ENCODE measurements at places on chromosomes 12 and 14.

DNA sequence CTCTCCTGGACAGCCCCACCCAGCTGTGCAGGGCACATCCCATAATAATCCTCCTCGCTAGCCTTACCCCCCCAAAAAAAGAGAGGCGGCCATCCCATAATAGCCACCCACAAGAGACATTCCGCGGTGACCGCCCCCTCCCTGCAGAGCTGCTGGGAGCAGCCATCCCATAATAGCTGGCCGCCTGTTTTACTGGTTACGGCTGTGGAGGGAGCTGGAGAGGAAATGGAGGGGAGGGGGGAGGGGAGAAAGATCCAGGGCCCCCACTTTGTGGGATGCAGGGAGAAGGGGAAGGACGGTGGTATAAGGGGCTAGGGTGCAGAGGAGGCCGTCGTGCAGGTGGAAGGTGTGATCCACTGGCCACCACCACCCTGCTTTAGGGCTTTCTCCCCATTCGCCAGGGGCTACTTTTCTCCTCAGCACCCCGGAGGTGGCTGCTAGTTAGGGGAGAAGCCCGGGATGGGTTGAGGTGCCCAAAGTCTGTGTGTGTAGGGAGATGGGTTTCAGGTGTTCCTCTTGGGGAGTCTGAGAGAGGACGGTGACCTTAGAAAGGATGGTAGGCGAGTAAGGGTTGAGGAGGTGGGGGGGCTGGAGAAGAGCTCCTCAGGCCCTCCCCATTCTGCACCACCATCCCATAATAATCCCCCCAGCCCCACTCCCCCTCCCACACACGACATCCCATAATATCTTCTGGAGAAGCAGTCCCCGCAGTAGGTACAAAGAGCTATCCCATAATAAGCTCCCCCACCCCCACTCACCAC lies 6.0 kb upstream of the CHD4 start:
- peak; percentile 59 for DNase-seq

DNA sequence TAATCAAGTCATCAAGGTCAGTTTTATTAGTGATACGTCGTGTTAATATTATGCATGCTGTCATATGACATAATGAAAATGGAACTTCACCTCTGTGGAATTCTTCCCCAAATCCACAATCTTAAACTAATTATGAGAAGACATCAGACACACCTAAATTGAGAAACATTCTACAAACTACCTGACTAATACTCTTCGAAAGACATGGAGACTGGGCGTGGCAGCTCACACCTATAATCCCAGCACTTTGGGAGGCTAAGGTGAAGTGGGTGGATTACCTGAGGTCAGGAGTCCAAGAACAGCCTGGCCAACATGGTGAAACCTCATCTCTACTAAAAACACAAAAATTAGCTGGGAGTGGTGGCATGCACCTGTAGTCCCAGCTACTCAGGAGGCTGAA lies 33.3 kb upstream of the KRAS start:
- DNase-seq: no peak

- no peak for DNase-seq
Observed at GRCh38 chr12:15152456-15152855, 68.8 kb downstream of the RERG start.

- no peak for DNase-seq
Observed at GRCh38 chr12:10178821-10179220, at the start of gene TMEM52B. TMEM52B (plus strand) TSS chr12:10179032; CDS start chr12:10179575, 543 bp downstream.

GRCh38 chr12:111428728-111429175 lies 23.0 kb downstream of the SH2B3 start:
- DNase-seq: no peak

DNA sequence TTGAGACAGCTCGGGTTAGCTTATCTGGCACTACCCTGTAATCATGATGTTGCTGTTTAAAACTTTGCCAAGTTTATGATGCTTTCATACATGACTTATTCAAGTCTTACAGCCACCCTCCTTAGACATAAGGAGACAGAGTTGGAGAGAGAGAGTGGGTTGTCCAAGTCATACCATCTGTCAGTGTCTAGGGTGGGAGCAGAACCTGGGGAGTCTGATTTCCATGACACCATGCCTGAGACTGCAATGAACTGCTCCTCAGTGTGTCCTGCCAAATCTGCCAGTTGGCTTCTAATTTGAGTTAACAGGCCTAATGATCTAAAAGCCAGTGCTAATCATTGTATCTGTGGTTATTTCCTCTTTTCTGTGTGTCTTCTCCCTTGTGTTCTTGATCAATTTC lies 43.7 kb upstream of the PHC1 start:
- no peak for DNase-seq

DNA sequence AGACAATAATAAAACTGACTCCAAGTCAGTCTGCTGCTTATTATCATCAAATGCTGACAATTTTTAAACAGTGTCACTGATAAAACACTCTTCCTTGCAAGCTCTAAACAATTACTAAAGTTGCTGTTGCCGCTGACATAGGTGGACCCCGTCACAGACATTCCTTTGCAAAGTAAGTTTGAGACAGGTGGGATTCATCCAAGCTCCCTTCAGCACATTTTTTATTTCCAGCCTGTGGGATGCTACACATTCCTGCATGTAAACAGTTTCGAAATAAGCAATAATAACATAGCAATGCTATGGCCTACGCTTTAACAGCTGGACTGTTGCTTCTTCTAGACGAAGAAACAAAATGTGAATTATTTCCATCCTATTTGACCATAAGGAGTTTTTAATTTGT lies 85.4 kb upstream of the HIF1A start:
- DNase-seq: no peak

DNA sequence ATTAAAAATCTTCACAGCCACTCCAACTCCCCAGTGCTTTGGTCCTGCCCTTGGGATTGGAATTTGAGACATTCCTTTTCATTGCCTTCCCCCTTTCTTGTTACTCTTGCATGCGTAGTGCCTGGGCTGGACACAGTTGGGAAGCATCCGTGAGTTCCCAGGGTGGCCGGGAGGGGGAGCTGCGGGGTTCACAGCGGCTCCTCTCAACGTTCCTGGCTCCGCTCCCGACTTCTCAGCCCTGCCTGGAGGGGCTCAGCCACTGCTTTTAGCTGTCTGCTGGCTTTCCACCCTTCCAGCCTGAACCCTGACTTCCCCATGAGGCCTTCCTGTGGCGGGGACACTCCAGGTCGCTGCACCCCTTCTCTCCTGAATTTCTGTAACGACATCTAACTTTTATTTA lies 3.2 kb downstream of the TEX52 start:
- DNase-seq: peak; percentile 81

DNA sequence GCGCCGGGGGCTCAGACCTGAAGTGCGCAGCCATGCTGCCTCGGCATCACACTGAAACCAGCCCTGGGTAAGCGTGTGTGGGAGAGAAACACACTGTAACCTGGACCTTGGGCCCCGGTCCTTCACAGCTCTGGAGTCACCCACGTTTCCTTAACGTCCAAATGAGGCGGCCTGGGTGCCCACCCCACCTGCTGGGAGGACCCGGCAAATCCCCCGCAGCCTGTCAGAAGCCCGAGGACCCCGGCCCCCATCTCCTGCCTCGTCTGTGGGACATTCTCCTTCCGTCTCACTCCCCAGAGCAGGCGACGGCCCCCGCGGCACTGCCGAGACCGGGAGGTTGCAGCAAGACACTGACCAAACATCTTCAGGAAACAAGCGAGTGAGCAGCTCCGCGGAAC lies 66.5 kb upstream of the GALNT9 start:
- no peak for DNase-seq

DNA sequence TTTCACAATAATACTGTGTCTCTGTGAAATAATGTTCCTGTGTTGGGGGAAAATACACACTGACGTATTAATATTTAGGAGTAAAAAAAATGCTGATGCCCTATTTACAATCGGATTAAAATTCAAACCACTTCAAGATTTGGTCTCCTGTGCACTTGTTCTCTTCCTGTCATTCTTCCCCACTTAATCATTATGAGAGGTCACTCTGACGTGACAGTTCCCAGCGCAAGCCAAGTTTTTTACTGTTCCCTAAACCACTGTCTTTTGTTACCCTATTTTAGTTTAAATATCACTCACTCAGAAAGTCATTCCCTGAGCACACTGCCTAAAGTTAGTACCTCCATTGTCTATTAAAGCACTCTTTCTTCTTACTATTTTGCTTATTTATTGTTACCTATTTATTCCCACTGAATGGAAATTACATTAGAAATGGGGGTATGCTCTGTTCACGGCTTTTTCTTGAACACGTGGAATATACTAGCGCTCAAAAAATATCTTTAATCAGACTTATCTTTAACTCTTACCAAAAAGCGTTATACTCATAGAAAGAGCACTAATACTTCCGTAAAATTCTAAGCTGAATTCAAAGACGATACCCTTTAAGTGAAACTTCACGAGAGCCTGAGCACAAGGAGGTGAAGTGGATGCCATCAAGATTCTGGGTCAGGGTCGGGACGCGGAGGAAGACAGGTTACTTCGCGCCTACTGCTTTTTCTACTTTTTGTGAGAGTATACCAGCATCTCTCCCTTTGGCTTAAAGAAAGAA lies 670 bp upstream of the PSMA3 start:
- no peak for DNase-seq

- no peak for DNase-seq
Observed at GRCh38 chr12:39846304-39846703, 226.7 kb upstream of the ABCD2 start.

DNA sequence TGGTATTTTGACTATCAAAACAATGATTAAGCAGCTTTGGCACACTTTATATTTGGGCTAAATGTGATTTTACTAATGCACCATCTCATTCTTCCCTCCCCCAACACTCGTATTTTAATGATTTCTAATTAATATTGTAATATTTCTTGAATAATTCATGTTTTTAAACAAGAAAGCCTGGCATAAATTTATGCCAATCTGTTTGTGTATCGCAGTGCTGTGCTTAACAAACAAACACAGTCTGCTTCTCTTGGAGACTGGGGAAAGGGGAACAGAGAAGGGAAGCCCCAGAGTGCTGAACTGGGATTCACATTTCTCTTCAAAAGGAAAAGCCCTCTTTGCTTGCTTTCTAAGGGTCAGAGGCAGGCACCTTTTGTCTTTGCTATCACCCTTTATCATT lies 496.9 kb upstream of the STXBP6 start:
- DNase-seq: no peak

DNA sequence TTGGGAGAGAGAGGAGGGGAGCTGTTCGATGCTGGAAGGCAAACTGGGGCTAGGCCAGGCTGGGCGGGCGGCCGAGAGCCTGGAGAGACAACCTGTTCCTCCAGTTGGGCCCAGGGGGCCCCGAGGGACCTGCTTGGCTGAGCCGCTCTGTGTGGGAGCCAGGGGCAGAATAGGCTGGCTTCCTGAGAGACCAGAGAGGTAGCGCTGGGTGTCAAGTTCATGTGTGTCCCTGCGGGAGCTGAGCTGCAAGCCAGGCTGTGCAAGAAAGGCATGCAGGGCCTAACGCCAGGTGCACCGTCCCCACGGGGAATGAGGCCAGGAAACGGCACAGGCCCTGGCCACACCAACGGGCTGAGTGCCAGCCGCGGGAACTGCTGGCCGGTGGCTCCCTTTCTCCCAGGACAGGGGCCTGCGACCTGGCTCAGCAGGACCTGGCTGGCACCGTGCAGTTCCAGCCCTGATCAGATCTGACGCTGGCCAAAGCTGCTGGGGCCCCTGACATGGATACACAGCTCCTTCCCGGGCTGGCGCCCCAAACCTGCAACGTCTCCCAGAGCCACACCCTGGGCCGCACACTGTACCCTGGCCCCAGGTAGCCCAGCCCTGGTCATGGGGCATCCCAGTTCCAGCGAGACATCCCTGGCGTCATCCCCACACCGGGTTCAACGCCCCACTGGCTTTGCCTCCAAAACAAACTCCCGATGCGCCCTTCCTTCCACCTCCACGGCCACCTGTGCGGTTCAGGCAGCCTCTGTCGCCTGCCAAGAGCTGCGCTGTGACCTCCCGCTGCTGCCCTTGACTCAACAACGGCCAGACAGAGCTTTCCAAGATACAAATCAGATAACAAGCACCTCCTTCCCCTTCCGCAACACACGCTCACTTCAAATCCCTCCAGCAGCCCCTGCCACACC lies 65.0 kb downstream of the RFLNA start:
- no peak for DNase-seq

DNA sequence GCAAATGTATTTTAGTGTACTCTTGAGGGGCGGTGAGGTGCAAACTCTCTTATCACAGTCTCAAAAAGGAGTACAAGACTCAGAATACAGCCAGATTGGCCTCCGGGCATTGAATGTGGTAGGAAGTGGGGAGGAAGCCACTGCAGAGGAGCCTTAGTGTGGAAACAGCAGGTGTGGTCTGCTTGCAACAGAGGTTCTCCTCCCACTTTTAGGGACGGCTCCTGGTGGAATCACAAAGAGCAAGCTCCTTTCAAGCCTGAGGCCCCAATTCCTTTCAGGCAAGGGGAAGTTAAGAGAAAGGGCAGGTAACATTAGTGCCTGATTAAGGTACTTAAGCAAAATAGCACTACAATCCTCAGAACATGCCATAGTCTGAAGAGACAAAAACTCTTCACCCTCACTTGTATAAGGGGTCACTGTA lies 23.7 kb upstream of the SLC2A3 start:
- peak; percentile 43 for DNase-seq
